ENCODE measurements at places on chromosomes 3 and 15. TPM values are rescaled to one million over a fixed set of nuclear protein-coding genes. Genes with fewer than 3 reads are reported as not detected.

TRH gene
- not detected for total RNA-seq

TMEM207 gene
- not detected for total RNA-seq

RETNLB gene
- total RNA-seq = not detected

CISH gene
- 71.6 TPM for total RNA-seq

PRR20G gene
- not detected for total RNA-seq

DNA sequence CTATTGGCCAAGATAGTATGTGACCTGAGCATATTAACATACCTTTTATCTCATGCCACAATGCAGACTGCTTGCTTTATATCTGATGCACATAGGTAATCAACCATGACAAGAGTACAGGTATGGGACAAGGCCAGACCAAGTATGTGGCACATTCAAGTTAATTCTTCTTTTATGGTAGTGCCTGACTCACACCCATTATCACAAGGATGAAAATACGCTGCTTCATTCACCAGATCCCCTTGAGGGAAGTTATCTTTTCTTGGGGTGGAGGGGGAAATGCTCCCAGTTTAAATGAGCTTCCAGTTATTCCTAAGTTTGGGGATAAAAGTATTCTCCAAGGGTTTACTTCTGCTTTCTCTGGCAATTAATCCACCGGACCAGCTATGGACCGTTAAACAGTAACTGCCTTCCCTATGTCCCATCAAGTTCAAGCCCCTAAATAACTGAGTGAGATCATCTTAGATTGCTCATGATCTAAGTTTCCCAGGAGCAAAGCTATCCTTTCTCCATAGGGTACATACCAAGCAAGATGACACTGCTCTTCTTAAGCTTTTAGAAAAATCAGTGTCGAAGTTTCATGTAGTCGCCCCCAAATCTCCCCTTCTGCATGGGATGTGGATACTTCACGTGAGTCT lies 1.9 kb downstream of the COL8A1 start:
- DNase-seq = no peak
- H3K27ac ChIP-seq = no peak overlapping the region
- H3K4me1 ChIP-seq = no peaks in the 10 kb centered on the region
- H3K27me3 ChIP-seq = no peaks in the 10 kb centered on the region
- H3K4me3 ChIP-seq = peak overlapping the region; percentile 62
- no peaks in the 10 kb centered on the region for H3K36me3 ChIP-seq

DNA sequence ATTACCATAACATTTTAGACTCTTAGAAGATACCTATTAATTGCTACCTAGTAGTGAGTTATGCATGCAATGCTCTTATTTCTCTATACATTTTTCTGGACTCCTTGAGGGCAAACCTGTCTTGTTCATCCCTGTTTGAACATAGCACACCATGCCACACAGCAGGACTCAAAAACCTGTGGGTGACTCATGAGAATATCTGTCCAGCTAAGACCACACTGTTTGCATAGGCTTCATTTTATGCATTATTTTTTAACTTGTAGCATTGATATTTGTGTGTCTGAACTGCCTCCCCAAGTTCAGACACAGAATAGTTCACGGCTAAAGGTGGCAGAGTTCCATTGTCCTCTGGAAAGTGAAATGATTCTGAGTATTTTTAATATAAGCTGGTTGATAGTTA lies 1.8 kb downstream of the LMCD1 start:
- H3K4me3 ChIP-seq = peak overlapping the region; percentile 57

GRCh38 chr15:63974021-63974420 lies 72.3 kb downstream of the DAPK2 start:
- peaks cover 4% of the 10 kb centered on the region for H3K36me3 ChIP-seq
- no peak overlapping the region for H3K27ac ChIP-seq
- H3K27me3 ChIP-seq = no peaks in the 10 kb centered on the region
- no peak overlapping the region for H3K4me3 ChIP-seq
- peaks cover 36% of the 10 kb centered on the region for H3K4me1 ChIP-seq

DNA sequence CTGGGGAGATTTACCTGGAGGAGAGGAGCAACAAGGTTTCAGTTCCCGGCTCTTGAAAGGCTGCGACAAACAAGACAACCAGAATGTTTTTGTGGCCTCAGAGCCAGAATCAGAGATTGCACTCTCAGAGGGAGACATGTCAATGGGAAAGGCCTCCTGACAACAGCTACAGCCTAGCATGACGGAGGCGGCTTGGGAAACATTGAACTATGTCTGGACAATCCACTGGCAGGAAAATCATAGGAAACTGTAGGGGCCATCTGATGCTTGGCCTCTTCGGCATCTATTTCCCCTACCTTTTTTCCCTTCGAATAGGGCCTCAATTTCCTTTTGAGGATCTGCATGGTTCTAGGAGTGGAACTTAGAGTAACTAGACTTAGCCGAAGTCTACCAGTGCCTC lies 13.2 kb upstream of the PTPN23 start:
- H3K36me3 ChIP-seq = no peaks in the 10 kb centered on the region
- H3K27ac ChIP-seq = no peak overlapping the region
- DNase-seq = no peak
- no peak overlapping the region for H3K4me3 ChIP-seq
- no peaks in the 10 kb centered on the region for H3K27me3 ChIP-seq
- peaks cover under 1% of the 10 kb centered on the region for H3K4me1 ChIP-seq

DNA sequence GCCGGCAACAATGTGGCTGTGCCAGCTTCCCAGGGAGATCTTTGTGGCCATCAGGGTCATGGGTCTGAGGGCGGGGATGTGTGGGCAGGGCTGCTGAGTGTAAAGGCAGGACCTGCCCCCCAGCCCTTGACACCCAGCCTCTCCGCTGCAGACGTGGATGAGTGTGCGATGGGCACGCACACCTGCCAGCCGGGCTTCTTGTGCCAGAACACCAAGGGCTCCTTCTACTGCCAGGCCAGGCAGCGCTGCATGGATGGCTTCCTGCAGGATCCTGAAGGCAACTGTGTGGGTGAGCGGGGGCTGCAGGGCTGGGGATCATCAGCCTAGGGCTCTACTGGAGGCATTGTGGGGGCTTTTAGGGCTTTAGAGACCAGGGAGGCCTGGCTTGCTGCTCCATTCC lies 78.8 kb downstream of the FBLN2 start:
- H3K4me3 ChIP-seq = no peak overlapping the region
- no peaks in the 10 kb centered on the region for H3K27me3 ChIP-seq
- DNase-seq = no peak
- H3K36me3 ChIP-seq = no peaks in the 10 kb centered on the region

- H3K27me3 ChIP-seq = no peaks in the 10 kb centered on the region
- no peak for DNase-seq
- H3K36me3 ChIP-seq = no peaks in the 10 kb centered on the region
- H3K4me3 ChIP-seq = no peak overlapping the region
- peaks cover 12% of the 10 kb centered on the region for H3K4me1 ChIP-seq
Measured at GRCh38 chr3:170352936-170353335, 4.6 kb upstream of the SKIL start.

DNA sequence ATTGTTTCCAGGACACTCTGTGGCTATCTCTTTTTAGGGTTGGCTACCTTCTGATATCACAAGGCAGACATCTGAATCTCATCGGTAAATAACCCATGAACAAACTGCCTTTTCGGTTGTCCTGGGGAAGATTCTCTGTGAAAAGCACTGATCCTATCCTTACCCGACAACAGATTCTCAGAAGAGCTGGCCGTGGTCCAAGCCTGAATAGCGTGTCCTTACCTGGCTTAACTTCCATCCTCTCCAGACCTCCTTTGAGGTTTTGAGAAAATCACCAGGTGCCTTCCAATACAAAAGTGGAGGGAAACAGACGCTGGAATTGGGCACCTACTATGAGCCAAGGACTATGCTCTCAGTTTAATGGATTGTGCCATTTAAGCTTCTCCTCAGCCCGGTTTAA lies 87.4 kb upstream of the ARHGEF3 start:
- no peak for DNase-seq
- no peak overlapping the region for H3K27ac ChIP-seq
- H3K4me3 ChIP-seq = no peak overlapping the region
- H3K27me3 ChIP-seq = no peaks in the 10 kb centered on the region
- no peaks in the 10 kb centered on the region for H3K36me3 ChIP-seq

DNA sequence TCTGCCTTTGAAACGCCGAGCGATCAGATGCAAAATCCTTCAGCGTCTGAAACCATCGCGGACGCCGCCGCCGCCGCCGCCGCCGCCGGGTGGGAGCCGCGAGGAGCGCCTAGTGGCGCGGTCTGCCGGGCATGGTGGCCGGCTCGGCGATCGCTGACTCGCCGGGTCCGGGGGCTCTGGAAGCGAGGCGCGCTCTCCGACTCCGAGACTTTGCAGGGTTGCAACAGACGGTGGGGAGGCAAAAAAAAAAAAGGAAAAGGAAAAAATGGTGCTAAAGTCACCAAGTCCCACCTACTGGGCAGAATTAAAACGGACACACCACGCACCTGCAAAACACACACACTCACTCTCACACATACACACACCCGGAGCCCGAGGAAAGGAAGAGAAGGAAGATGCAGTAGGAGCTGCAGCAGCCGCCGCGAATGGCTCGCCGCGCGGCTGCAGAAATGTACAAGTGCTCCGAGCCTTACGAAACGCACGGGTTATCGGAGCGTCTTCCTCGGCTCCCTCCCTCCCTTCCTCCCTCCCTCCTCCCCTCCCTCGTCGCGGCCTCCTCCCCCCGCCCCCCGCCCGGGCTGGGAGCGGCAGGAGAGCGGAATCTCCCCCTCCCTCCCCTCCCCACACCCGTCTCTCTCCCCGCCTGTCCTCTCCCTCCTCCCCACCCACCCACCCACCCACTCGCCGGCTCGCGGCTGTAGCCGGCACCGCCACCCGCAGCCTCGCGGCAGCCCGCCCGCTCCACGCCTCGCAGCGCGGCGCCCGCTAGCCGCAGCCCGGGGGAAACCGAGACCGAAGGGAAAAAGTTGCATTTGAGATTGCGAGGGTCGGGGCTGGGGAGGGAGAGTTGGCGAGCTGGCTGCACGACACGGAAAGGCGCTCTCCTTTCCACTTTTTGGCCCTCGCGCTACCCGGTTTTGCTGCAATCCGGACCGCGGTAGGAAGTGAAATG lies at the start of gene NTRK3:
Gene NTRK3 (minus strand): TSS at position 461 of the 952 bp plus-strand sequence. CDS start 586 bp downstream, outside the sequence.
- peak within 1 kb of the TSS; percentile 39 for H3K4me3 ChIP-seq
- peaks cover 8% of the 10 kb centered on the region for H3K4me1 ChIP-seq
- H3K27me3 ChIP-seq = peaks cover 41% of the 10 kb centered on the region
- peak within 1 kb of the TSS; percentile 6 for H3K27ac ChIP-seq
- H3K36me3 ChIP-seq = no peaks in the 10 kb centered on the region

GRCh38 chr3:13281507-13282357 lies 138.4 kb downstream of the NUP210 start:
- H3K27me3 ChIP-seq = peaks cover 41% of the 10 kb centered on the region
- peak overlapping the region; percentile 48 for H3K4me3 ChIP-seq
- H3K27ac ChIP-seq = no peak overlapping the region
- H3K36me3 ChIP-seq = no peaks in the 10 kb centered on the region

DNA sequence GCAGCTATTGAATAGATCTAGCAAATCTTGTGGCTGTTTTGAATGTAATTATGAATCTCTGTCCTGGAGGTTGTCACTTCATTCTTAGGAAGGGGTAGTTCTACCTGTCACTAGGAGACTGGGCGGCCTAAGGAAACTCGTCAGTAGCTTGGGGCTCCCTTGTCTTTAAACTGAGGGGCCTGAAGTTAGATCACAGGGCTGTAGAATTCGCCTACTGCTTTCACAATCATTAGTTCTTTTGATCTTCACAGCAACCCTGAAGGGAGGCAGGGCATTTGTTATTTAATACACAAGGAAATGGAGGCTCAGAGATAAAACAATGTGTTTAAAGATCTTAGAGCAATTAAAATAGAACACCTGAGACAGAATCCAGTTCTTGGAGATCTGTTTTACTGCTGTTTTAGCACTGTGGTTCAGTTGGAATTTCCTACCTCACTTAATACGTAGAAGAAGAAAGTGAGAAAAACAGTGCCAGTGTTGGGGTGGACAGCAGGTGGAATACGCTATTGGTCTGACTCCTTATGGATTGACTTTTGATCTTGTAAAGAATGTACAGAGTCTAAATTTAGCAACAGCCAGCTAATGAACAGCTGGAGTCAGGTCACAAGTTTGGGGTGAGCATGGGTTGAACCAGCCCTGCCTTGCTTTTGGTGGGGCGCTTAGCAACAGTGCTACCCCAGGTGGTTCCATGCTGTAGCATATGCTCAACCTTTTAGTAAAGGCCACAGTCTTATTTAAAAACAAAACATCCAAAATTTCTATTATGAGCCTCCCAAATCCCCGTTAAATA lies 71.4 kb upstream of the BHLHE40 start:
- no peak overlapping the region for H3K27ac ChIP-seq
- H3K4me1 ChIP-seq = no peaks in the 10 kb centered on the region
- H3K4me3 ChIP-seq = no peak overlapping the region
- no peak for DNase-seq
- no peaks in the 10 kb centered on the region for H3K36me3 ChIP-seq

DNA sequence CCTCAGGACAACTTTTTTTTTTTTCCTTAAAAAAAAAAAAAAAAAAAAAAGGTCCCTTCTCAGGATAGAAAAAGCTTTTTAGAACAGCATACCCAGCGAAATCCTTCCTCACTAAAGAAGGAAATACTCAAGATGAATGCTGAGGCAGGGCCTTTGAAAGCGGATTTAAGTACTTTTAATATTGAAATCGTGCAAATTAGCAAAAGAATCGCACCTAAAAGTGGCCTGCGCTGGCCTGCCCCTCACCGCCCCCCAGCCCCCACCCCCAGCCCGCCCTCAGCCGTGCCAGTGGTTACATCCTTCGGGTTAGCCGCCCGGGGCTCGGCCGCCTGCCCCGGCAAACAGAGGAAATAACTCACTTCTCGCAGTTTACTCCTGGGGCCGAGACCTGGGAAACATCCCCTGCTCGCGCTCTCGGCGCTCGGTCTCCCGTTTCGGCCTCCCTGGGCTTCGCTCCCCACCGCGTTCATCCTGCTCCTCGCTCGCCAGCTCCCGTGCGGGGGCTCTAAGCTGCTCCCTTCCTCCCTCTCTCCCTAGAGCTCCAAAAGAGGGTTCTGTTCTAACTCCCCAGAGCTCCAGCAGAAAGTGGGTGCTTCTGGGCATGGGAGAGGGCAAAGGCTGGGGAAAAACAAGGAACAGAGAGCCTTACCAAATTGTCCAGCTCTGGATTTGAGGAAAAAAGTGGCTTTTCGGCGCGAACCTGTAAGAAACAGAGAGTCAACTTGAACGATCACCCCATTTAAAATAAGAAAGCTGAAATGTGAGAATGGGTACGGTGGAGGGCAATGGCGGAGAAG lies 5.2 kb downstream of the MEIS2 start:
- H3K27me3 ChIP-seq = no peaks in the 10 kb centered on the region
- no peak for DNase-seq
- peaks cover 5% of the 10 kb centered on the region for H3K36me3 ChIP-seq
- peak overlapping the region; percentile 73 for H3K27ac ChIP-seq
- H3K4me1 ChIP-seq = peaks cover 9% of the 10 kb centered on the region
- peak overlapping the region; percentile 76 for H3K4me3 ChIP-seq

GRCh38 chr15:90866161-90866715 lies 2.1 kb upstream of the FURIN start:
- no peaks in the 10 kb centered on the region for H3K36me3 ChIP-seq
- H3K27me3 ChIP-seq = no peaks in the 10 kb centered on the region
- peak overlapping the region; percentile 43 for H3K27ac ChIP-seq
- no peak for DNase-seq
- H3K4me1 ChIP-seq = peaks cover 31% of the 10 kb centered on the region
- H3K4me3 ChIP-seq = no peak overlapping the region

Measured in upper lobe of right lung (tissue), 1 donor.